Adipocyte (in vitro differentiated cells): ENCODE measurements at places on chromosomes 1 and 21.

- DNase-seq, result peak; percentile 76
These were observed at the start of gene PLA2G4A for GRCh38 chr1:186828611-186829454. Gene PLA2G4A (plus strand): TSS chr1:186828949. CDS start chr1:186854355, 25,406 bp downstream.

DNA sequence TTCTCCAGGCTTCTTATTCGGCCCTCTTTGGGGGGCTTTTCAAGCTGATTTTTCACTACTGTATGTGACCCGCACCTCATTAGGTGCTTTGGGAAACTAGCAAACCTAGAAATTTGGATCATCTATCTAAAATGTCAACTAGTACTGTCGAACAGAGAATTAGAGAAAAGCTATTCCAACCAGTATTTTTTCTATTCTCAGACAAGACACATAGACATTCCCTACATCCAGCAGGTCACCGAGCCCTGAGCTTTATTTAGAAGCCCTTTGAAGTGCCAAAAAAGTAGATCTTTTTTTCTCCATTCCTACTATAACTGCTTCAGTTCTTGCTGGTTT is 310 bp upstream of the SSR2 start:
- DNase-seq, result no peak

DNA sequence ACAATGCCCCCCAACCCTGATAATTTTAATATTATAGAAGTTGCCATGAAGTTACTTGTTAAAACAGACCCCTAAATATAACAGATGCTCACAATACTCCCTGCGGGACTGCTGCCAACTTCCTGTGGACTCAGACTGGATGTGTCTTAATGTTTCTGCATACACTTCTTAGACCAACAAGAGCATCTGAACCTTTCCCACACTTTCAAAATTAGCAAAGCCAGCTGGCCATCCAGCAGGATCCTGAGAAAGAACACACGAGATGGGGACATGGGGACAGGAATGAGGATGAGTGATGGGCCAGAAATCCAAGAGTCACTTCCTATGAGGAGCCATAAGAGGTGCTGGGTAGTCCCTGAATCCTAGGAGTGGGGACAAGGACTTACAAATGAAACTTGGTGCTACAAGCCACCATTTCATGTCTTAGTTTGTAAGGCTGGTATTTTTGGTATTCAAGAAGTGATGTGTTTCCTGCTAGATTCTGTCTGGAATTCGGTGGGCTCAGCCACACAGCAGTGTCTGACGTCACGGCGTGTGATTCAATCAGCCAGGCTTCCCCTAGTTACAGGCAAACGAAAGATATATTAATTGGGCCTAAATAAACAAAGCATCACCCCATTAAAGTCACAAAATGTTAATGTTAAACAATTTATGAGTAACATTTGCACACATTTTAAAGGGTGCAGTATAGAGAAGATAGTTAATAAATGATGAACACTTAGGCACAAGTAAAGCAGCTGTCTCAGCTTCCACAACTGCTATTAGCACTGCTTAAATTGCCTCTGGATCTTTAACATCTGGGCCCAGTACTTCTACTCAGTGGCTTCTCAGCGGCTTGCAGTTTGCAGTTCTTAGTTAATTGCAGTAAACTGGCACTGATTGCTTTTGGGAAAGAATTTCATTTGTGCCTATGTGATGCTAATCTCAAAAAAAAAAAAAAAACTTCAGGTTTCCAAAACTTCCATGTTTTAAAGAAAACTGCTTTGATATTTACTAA is 41.2 kb upstream of the RGS8 start:
- DNase-seq, result no peak

DNA sequence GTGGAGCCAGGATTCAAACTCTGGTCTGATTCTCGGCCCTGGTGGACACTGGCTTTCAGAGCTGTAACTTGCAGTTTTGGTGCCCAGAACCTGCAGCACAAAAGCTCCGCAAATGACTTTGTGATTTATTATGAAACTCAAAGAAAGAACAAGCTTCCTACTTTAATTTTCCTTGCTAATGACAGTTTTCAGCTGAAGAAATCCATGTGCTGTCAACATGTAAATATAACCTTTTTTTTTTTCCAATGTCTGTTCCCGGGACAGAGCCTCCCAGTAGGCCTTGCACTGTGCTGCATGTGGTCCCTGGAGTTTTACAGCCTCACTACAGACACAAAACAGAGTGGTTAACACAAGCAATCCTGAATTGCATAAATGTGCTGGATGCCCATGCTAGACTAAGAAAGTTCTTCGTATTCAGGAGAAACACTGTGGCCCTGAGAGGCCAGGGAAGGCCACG is 62.3 kb upstream of the ANGPTL1 start:
- peak; percentile 19 for DNase-seq

GRCh38 chr1:54024358-54024757 is 6.4 kb upstream of the LDLRAD1 start:
- no peak for DNase-seq

- DNase-seq, result no peak
These were observed 817.9 kb downstream of the PLA2G4A start for GRCh38 chr1:187646536-187647107.

GRCh38 chr1:3521426-3521825 is 67.0 kb downstream of the ARHGEF16 start:
- no peak for DNase-seq

GRCh38 chr1:38474738-38475623 is 384.6 kb downstream of the RRAGC start:
- DNase-seq, result no peak

DNA sequence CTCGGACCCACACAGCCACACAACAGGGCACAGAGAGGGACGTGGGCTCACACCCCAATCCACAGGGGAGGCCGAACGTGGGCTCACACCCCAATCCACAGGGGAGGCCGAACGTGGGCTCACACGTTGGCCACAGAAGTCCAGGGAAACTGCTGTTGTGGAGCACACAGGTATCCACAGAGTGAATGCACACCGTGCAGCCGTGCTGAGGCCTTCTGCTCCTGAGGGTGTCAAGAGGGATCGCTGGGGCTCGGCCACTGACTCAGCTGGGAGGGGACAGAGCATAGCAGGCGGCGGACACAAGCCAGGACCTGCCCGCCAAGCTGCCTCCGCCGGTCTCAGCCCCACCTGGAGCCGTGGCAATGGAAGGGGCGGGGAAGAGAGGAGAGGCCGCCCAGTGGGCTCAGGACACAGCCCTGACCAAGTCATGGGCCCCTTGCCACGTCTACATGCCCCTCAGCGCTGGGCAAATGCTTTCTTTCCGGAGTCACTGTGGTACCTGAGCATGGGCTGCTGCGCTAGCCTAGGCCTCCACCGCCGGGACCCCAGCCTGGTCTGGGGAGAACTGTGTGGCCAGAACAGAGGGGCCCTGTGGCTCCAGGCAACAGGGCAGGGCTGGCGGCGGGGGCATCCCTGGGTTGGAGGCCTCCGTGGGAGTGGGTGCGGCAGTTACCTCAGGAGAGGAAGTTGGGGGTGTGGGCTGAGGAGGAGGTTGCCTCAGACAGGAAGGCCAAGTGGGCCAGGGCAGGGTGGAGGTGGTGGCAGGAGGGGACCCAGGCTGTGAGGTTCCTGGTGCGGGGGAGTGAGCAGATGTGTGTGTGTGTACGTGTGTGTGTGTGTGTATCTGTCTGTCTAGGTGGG is 1.2 kb downstream of the SYTL1 start:
- no peak for DNase-seq

GRCh38 chr1:180042988-180043622 is 88.5 kb downstream of the CEP350 start:
- DNase-seq, result peak; percentile 82

DNA sequence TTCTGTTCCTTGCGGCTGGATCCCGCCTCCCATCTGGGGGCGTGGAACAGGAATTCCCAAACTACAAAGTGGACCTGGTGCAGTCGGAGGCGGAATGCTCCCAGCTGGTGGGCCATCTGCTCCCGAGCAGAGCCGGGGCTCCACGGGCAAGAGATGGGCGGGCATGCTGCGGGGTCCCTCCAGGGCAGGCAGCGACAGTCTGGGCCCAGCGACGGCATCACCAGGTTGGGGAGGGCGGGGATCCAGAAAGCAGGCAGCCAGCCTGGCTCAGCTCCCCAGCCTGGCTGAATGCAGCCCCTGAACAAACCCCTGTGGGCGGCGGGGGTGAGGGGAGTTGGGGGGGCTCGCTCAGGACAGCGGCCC is 3.6 kb downstream of the MEGF6 start:
- no peak for DNase-seq

GRCh38 chr1:205626216-205626615 is 5.6 kb downstream of the ELK4 start:
- DNase-seq, result no peak

DNA sequence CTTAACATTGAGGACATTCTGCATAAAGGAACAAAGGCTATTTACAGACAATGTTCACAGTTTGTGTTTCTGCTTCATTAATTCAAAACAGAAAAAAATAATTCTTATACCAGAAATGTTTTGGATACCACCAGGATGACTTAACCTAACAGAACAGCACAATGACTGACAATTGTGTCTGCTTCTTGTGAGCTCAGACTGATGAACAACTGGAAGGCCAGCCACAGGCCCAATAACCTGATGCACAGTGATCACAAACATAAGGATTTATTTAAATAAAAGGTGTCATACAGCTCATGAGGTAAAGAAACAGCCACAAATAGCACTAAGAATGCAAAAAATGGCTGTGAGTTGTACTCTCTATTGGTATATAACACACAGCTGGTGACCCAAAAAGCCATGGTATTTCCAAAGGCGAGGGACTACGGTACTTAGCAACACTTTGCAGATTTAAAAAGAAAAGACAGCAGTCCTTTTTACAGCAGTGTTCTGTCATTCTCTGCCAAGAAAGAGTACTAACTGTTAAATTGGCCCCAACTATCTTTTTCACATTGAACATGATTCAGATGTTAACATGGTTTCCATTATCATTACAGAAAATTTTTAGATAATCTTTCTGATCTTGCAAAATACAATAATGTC is 32.1 kb upstream of the DDAH1 start:
- peak; percentile 30 for DNase-seq

GRCh38 chr1:115224636-115225035 is 113.4 kb downstream of the NGF start:
- no peak for DNase-seq

DNA sequence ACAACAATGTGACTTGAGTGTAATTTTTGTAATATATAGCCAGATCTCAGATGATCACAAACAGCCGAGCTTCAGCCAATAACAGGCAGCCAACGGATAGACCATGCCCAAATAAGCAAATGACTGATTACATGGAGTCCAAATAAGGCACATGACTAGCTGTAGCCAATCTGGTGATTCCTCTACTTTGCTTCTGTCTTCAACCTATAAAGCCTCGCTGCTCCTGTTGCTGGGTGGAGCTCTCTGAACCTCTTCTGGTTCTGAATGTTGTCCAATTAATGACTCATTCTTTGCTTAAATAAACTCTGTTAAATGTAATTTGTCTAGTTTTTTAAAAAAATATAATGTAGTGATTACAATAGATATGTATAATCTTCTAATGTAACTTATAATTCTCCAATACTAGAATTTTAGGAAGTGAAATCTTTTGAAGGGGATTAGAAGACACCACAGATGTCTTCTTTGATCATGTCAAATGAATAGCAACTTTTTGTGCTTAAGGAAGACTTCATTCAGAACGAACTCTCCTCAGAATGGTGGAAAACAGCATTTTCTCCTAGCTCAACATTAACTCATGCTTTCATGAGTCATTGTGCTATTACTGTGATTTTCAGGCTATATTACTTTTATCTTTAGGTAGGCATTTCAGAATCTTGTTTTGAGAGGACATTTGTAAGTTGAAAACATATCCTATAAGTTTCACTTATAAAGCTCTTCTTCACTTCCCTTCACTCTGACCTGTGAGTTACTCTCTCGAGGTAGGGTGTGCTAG is 857.8 kb upstream of the B3GALT2 start:
- DNase-seq, result peak; percentile 10

DNA sequence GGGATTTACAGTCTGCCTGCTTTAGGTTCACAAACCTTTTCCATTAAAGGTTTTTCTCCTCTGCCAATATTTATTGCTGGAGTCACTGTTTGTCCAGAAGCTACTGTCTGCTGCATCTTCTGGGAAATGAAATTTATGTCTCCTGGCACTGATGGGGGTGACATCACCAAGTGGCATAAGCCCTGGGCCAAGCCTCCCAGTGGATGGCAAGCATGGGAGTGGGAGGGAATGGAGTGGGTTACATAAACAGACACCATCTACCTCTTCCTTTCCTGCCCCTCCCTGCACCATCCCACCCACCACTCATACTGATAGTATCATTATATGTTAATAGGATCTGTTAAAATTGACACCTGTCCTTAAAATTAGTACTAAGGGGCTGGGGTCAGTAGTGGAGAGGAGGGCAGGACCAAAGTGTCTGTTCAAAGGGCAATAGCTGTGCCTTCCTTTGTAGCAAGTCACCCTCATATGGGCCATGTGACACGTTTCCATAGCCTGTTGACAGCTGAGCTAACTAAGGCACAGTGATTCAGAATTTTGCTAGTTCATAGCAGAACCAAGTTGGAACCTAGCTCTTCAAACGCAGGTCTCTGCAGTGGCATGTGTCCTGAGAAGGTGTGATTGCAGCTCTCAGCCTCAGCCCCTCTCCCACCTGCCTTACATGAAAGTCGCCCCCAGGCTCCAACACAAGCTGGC is 71.0 kb downstream of the MAB21L3 start:
- DNase-seq, result no peak

DNA sequence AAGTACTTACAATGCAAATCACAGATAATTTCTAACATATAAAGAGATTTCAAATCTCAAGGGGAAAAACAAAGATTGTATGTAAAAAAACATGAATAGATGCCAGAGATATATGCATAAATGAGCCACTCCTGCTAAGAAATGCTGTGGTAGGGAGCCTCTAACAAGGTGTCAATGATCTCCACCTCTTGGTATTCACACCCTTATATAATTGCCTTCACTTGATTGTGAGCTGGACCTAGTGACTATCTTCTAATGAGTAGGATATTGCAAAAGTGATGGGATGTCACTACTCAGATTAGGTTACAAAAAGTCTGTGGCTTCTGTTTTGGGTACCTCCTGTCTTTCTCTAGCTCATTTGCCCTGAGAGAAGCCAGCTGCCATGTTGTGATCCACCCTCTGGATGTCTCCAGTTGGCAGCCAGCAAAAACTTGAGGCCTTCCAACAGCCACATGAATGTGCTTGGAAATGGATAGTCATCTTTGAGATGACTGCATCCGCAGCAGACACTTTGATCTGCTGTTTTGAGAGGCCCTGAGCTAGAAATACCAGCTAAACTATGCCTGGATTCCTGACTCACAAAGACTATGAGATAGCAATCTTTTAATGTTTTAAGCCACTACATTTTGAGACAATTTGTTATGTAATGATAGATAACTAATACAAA is 196.1 kb upstream of the FGGY start:
- DNase-seq, result no peak

DNA sequence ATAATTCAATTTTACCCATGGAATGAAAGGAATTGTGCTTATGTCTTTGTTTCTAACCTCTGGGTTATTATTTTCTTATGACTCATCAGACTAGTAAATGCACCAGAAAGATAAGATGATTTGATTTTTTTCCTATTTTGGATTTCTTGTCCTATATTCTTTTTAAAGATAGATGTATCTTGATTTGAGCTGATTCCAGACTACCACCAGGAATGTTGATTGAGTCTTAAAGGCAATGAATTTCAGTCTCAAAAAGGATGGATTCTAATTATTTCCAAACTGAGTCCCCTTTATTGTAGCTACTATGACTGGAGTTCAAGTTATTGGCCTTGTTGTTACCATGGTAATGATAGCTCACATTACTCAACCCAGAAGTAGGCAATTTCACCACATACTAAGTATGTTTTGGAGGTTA is 95.8 kb upstream of the RGS4 start:
- peak; percentile 87 for DNase-seq
